ENCODE measurements at places on chromosomes 4 and X.

GRCh38 chr4:183129675-183130074, 30.6 kb downstream of the WWC2 start:
- DNase-seq: no peak

DNA sequence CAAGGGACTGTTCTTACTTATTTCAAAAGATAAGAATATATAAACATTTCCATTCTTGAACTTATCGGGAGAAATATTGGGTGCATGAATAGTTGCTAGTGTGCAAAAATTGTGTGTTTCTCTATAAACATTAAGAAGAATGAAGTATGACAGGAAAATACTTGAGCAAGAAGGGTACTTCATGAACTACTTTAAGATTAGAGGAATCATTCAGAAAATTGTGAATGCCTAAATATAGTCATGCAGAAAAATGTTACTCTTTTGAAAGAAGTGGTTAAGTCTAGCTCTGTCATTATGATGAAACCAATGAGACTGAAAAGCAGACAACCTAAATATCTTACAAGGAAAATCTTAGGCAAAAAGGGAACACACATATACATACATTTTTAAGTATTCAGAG, 207.8 kb upstream of the PCDH18 start:
- DNase-seq: no peak

- no peak for DNase-seq
These were observed 274.4 kb downstream of the DCTD start for GRCh38 chr4:182642831-182643230.

DNA sequence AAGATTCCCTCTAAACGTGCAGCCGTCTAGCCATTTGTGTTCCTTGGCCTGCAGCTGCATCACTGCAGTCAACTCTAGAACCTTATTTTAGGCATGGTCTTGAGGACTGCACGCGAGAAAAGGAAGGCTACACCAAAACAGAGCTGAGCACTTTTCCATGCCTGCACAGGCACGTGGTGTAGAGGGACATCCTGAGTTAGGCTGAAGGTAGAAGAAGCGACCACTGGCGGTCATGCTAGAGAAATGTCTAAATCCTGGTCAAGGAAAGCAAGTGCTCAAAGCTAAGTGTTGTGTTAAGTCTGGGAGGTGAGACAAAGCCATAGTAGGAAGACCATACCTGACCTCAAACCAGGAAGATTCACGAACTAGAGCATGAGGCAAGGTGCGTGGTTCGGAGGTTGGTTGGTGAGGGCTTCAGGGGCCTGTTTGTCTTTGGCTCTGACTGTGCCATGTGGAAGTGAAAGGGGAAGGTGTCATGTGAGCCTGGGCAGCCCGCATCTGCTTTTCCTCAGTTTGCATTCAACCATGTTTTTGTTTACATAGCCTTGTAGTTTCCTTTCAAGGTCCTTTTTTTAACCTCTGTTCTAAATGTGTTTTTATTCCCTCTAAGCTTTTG, 203.8 kb downstream of the AASDH start:
- DNase-seq: no peak

- DNase-seq: no peak
These were observed 22.0 kb downstream of the DNAAF6 start for GRCh38 chrX:107228486-107228819.

DNA sequence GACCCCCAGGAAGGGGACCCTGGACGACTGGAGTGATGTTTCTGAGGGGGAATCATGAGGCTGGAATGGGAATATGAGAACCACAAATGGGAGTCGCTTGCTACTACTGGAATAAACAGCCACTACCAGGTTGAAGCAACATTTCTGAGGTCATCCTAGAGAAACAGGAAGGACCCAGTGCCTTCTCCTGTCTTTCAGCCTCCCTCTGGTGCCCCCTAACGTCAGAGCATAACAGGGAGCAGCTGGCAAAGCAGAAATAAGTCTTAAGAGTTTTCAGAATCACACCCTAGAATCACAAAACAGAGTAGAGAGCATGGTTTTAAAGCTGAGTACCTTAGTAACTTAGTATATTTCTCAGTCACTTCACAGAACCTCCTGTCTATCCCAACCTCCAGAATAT, 347.8 kb upstream of the PITX2 start:
- no peak for DNase-seq

GRCh38 chr4:124206779-124207605, 505.5 kb downstream of the ANKRD50 start:
- no peak for DNase-seq

DNA sequence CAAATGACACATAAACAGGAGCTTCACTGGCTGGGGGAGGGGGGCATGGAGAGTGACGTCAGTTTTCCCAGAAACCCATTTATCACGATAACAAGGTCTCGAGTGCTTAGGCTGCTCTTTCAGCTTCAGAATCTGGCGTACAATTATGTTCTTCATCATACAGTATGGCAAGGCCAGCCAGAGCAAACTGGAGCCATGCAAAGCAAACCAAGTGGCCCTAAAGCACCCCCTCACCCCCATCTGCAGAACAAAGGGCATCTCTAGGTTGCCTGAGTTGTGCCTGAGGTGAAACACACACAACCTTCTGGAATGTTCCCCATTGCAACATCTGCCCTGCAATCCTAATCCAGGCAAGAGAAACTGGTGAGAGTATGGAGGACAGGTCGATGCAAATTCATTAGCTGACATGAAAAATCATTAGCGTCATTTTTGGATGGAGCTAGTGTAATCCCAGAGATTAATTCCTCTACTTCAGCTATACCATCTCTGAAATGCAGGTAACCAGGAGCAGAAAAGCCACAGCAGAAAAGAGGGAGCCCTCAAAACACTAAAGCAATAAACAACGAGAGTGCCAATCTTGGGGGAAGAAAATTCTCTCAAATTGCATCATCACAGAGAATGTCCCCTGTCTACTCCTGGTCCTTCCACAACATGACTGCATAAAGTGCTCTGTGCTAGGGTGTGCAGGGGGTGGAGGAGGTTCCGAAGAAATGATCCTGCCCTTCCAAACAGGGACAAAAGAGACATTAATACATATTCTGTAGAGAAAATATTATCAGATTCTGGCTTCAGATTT, 1.8 kb downstream of the SEPTIN6 start:
- DNase-seq: no peak

DNA sequence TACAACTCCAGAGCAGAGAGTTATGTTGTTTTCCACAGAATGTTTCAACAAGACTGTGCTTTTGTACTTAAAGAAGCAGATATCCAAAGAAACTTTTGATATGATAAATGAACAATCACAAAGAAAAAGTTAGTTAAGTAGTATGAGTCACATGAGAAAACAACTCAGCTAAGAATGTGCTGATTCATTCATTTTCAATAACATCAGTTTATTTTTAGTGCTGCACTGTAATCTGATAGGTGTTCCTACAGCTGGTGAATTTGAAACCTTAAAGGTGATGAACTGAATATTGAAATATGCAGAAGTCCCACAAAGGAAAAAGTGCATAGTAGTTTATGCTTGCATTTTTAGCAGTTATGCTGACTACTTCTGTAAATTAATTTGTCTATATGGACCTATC, 180.3 kb upstream of the TENM3 start:
- no peak for DNase-seq

GRCh38 chr4:87811977-87812376, 12.6 kb downstream of the IBSP start:
- no peak for DNase-seq

- no peak for DNase-seq
These were observed 6.3 kb upstream of the HAUS3 start for GRCh38 chr4:2248044-2248780.

- no peak for DNase-seq
These were observed 22.7 kb downstream of the POU4F2 start for GRCh38 chr4:146661367-146661766.

DNA sequence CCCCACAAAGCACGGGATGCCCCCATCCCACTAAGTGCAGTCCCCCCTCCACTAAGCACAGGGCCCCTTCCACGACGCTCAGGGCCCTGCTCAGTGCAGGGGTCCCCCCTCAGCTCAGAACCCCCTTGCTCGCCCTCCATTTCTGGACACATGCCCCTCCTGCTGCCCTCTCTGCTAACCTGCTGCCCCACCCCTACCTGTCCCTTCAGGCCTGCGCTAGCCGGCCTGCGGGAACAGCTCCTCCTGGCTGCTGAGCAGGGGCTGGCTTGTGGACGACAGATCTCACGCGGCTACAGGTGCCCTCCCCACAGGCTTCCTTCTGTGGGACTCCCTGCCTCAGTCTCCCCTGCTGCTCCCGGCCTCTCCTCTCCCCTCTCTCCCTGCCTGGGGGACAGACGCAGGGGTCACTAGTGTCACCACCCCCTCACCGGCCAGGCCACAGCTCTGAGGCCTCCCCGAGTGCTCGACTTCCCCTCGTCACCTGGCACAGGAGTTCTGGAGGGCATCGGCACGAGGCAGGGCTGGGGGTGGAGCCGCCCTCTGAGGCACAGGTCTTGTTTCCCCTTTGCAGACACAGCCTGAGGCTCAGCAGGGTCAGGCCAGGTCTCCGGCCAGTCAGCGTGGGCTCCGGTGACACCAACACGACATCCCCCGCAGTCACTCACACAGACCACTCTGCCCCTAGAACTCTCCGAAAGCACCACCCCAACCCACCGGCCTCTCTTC, 21.6 kb downstream of the GAK start:
- DNase-seq: no peak
